ENCODE measurements at places on chromosomes 16 and 17.
A peak's percentile ranks its signal among the peaks of the same experiment; 100 is the strongest.

DNA sequence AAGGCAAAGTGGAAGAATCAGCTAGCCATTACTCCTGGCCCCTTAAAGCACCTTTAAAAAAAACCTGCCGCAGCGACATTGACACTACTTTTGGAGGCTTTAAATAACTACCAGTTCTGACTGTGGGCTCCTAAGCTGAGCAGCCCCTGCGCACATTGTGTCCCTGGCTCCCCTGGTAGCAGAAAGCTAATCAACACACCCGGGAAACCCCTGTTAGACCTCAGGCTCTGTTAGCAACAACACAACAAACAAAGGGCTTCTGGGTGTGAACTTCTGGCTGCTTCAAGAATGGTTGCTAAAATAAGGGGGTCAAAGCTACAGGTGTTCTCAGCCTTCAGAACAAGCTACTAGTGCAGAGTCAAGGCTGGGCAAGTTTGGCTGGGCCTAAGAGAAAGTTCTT lies 83.6 kb downstream of the TMEM100 start:
- DNase-seq = no peak

GRCh38 chr16:49528060-49528865 lies 154.7 kb downstream of the C16orf78 start:
- no peak for DNase-seq

GRCh38 chr17:58311429-58311894 lies 17.1 kb downstream of the TSPOAP1 start:
- no peak for DNase-seq

DNA sequence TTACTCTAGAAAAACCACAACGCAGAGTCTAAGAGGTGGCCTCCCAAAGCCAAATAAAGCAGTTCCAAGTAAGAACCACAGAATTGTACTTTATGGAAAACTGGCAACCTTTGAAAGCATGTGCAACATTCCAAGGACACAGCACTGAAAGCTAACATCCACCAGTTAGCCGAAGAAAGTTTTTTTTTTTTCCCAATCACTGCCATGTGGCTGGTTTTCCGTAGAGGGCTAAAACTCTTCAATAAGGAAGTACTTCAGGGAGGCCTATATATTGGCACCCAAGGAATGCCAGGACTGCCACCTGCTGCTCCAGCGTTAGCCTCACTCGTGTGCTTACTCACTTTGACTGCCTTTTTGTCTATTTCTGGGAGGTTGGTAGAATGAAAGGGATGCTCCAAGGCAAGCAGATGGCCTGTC lies 25.2 kb downstream of the CEP95 start:
- no peak for DNase-seq

- DNase-seq = no peak
Observed at GRCh38 chr17:68356520-68356919, 65.2 kb downstream of the ARSG start.

DNA sequence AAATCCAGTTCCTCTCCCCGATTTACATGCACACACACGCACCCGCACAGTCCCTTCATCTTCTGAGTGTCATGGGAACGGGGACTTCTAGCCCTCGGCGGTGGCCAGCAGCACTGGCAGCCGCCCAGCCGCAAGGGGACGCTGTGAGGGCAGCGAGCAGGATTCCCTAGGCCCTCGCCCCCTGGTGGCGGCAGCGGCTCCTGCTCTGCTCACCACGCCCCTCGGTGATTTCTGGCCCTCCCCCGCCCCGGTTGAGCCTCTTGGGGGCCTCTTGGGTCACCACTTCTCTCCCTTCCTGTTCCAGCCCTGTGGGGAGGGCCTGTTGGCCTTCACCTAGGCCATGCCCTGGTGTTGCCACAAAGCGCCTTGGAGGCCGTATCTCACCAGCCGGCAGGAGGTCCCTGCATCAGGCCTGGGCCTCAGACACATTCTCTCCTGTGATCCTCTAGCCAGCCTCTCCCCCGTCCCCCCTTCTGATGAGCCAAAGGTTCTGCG lies 75.2 kb upstream of the KSR1 start:
- DNase-seq = peak; percentile 95

DNA sequence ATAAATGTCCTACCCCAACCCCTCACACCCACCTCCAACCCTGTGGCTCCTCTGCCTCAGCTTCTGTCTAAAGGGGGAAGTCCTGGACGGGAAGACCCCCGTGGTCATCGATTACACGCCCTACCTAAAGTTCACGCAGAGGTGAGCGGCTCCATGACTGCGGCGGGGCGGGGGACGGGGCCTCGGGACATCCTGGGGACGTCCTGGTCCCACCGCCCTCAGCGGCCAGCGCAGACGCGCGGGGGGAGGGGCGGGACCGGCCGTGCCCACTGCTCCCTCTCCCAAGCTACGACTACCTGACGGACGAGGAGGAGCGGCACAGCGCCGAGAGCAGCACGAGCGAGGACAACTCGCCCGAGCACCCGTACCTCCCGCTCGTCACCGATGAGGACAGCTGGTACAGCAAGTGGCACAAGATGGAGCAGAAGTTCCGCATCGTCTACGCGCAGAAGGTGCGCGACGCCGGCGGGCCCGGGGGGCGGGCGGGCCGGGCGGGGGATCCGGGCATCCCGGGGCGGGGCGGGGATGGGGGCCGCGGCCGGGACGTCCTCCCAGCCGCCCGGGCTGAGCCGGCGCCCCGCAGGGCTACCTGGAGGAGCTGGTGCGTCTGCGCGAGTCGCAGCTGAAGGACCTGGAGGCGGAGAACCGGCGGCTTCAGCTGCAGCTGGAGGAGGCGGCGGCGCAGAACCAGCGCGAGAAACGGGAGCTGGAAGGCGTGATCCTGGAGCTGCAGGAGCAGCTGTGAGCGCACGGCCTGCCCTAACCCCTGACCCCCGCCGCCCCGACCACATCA lies 6.7 kb downstream of the RUNDC3A start:
- DNase-seq = peak; percentile 87

DNA sequence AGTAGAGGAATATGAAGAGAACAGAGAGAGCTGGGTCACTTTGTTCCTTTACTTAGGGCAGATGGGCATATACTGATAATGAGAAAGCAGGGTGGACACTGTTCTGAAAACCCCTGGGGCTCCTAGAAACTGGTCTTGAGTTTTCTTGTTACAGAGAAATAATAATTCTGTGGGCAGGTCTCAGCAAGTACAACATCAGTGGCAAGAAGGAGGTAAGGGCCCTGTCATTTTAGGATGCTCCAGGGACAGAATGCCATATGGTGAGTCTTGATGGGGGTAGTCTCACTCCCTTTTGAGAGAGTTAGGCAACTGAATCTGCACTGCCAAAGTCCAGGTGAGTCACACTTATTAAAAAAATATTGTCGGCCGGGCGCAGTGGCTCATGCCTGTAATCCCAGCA lies 102.3 kb downstream of the KCNJ2 start:
- no peak for DNase-seq

DNA sequence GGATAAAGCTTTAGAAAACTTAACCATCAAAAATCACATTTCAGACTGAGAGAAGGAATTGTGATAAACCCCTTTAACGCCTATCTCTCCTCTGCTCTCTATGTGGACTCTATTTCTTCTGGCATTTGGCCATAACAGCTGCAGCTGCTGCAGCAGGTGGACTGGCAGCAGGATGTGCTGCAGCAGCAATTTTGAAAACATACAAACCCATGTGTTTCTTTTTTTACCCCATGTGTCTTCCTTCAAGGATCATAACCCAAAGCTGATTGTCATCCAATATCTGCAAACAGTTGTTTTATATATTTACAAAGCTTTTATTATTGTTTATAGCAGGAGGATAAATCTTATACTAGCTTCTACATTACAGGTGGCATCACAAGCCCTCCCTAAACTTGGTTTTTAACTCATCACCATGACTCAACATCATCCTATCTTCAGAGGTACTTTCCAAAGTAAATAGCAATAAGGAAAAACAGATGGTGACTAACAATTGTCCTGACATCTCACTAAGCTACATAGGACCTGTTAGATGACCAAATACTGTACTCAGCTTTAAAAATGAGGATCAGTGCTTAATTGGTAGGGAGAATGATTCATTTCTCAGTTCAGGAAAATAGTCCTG lies 14.5 kb upstream of the KRTAP9-2 start:
- no peak for DNase-seq

- DNase-seq = no peak
Observed at GRCh38 chr17:81348097-81349055, 46.9 kb upstream of the BAHCC1 start.

DNA sequence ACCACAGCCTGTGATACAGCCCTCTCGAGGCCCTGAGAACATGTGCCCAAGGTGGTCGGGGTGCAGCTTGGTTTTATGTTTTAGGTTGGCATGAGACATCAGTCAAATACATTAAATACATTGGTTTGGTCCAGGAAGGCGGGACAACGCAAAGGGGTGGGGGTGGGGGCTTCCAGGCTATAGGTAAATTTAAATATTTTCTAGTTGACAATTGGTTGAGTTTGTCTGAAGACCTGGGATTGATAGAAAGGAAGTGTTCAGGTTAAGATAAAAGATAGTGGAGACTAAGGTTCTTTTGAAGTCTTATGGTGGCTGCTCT lies 1.2 kb upstream of the ZKSCAN2 start:
- no peak for DNase-seq

GRCh38 chr17:74152591-74153455 lies 50.7 kb upstream of the RPL38 start:
- no peak for DNase-seq

DNA sequence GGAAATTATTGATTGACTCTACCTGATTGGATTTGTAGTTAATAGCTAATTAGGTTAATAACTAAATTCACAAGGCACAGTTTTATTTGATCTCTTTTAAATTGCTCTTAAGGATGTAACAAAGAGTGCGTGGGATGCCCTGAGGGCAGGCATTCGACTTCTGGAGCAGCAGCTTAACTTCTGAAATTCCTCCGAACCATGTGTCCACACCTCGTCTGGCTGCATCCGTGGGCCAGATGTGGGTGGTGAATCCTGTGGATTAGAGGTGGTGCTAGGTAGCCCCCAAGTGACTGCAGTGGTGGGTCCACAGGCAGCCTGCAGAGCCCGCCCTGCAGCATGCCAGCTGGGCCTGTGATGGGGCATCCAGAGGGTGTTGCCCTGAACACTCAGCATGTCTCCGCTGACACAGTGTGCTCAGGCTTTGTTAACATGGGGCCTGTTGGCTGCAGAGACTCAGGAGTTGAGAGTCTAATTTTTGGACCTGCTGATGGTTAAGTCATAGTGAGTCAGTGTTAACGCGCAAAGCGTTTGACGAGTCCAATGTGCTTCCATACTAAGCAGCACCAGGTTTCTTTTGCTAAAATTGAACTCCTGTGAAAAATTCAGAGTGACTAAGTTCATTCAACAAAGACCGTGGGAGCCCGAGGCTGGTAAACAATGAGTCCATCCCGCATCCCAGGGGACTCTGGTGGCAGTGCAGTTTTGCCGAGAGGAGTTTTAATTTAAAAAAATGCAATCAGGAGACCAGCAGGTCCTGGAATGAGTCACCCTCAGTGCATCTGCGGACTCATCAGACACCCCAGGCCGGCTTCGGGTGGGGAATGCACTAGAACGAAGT lies 3.8 kb upstream of the NPB start:
- DNase-seq = no peak

DNA sequence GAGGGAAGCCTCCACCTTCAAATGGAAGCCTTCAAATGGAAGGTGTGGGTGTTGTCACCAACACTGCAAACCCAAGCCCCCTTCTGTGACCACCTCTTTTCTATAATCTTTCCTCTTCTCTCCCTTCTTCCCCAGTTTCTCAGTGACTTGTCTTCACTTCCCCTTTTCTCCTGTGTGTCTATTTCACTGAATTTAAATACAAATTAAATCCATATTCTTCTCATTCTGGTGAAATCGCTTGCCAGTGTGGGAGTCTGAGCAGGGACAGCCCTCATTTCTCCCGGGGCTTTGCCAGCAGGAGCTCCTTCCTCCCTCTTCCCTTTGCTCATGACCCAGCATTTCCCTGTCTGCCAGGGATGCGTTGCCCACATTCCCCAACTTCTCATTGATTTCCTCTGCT lies 6.4 kb upstream of the ITGAX start:
- DNase-seq = no peak

DNA sequence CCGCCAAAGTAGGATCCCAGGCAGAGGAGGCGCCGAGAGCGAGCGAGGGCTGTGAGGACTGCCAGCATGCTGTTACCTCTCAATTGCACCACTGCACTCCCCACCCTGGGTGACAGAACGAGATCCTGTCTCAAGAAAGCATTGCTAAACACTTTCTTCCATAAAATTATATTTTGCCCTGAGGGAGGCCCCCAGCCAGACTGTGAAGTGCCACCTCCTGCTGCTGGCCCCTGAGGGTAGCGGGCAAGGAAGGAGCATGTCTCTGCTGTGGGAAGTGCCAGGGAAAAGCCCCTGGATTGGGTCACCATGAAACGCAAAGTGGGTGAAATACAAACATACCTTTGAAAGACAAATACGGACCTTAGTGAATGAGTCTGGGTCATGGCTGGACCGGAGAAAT lies 78.0 kb upstream of the AMZ2 start:
- DNase-seq = no peak

- DNase-seq = no peak
Observed at GRCh38 chr16:64617836-64618476, 503.9 kb downstream of the CDH11 start.

- no peak for DNase-seq
Observed at GRCh38 chr17:30793282-30793977, 31.1 kb downstream of the CRLF3 start.

DNA sequence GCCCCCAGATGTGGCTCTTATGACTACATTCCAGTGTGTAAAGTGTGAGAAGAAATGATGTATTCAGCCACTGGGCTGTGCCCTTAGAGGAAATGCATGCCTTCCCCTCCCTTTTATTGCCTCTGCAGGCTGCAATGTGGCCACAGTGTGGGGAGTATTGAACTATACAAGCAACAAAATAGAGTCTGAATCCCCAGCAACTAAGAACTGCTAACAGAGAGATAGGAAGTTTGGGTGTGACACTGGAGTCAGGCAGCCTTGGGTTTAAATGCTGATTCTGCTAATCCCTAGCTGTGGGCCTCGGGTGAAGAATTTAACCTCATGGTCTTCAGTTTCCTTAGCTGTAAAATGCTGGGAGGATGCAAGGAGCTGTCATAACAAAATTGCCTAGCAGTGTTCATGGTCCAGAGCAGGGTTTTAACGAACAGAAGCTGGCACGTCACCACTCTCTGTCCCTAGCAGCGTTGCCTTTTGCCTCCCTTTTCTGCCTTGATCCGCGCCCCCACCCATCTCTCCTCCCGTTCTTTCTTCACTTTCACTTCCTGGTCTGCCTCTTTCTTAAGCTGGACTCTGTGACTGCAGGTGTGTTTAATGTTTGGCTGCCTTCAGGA lies 50.3 kb downstream of the KPNA2 start:
- DNase-seq = peak; percentile 21

DNA sequence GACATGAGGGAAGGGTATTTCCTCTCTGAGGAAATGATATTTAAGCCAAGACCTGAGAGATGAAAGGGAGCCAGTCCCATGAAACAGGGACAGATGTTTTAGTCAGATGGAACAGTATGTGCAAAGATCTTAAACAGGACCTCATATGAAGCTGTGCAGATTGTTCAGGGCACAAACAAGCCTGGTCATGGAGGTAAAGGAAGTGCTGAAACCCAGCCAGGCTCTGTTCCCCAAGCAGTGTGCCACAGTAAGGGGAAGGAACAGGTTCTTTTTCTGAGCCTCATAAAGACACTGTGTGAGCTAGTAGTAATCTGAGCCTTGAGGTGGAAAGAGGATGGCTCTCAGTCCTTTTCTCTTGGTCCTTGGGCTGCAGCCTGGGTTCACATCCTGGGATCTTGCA lies 159.9 kb downstream of the ANKFN1 start:
- DNase-seq = no peak
